ENCODE measurements at places on chromosomes 2 and 18. TPM values are rescaled to one million over a fixed set of nuclear protein-coding genes. Genes with fewer than 3 reads are reported as not detected.
A peak's percentile ranks its signal among the peaks of the same experiment; 100 is the strongest.

Gene NCKAP5
- 0.93 TPM for total RNA-seq

Gene SMC6
- total RNA-seq: 30.0 TPM

DNA sequence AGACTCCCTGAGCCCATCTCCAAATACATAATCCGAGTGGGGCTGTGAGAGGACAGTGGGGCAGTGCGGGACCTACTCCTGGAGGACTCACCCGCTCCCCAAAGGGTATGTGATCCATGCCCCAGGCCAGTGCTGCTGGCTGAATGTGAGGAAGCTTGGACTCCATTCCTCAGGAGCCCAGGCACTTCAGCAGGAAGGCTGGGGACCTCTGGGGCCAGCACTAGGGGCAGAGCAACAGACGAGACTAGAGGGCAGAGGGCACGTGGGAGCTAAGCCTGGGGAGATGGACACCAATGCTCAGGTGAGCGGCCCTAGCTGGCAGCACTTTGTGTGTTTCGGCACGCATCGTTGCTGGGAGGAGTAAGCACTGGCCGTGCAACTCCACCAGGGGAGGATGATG is 84.9 kb downstream of the MALT1 start:
- no peak for DNase-seq

DNA sequence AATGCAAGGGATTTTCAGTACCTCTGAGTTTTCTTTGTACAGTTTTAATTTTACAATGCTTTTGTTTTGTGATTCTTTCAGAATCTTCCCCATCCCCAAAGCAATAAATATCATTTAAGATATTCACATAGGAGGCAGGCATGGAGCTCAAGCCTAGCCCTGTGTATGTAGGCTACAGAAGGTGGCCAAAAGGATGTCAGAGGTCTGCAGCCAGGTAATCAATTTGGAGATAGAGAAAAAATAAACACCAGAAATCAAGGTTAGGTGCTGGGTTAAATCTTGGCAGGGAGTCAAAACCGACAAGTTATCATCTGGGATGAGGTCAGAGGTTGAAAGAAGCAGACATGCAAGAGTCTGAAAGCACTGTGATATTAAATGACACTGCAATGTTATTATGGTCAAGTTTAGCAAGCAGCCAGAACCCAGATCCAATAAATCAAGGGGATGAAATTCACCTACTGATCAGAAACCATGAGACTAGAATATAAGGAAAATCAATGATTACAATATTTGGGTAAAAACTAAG is 45.1 kb upstream of the LRP1B start:
- no peak for DNase-seq

DNA sequence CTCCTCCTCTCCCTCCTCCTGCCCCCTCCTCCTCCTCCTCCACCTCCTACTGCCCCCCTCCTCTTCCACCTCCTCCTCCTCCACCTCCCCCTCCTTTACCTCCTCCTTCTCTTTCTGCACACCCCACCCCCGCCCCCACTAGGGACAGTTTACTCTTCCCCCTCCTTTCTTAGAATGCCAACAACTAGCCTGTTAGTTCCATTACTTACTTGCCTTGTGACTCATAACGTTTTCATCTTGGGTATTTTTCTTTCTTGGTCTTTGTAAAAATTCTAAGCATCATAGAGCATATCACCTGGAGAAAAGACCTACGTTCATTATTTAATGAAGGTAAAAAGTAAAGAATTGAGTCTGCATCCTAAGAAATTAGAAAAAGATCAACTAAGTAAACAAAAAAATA is 165.3 kb downstream of the NEDD4L start:
- no peak for DNase-seq

GRCh38 chr2:178193823-178194599 is at the start of gene OSBPL6:
OSBPL6 (plus strand) TSS chr2:178194512; CDS start chr2:178306185, 111,673 bp downstream.
- peak; percentile 87 for DNase-seq

Gene UGT1A8
- not detected for total RNA-seq

DNA sequence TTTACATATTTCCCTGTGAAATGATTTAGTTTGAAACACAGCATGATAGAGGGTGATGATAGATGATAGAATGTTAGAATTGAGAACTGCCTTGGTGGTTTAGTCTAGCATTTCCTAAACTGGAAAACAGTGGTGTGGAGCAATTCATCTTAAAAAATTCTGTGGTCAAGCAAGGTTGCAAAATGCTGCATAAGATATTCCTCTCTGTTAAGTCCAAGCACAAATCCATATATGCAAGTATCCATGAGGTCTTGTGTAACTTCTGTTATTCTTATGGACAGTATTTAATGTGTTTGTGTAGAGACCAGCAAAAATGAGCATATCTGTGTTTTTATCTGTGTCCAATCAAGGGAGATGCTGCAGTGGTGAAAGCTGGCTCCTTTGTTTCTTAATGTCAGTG is 30.0 kb downstream of the CPS1 start:
- DNase-seq: no peak

All from thyroid gland (tissue), 4 donors.